ENCODE measurements at places on chromosomes 7 and 10. TPM values are rescaled to one million over a fixed set of nuclear protein-coding genes. Genes with fewer than 3 reads are reported as not detected.

Gene TEX47
- not detected for total RNA-seq

DNA sequence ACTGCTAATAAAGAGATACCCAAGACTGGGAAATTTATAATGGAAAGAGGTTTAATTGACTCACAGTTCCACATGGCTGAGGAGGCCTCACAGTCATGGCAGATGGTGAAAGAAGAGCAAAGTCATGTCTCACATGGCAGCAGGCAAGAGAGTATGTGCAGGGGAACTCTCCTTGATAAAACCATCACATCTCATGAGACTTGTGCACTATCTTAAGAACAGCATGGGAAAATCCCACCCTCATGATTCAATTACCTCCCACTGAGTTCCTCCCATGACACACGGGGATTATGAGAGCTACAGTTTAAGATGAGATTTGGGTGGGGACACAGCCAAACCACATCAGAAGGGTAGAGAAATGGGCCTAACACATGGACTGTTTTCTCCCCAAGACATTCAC, 156.3 kb downstream of the CCDC71L start:
- H3K27ac ChIP-seq: no peak overlapping the region
- DNase-seq: peak; percentile 19
- H3K27me3 ChIP-seq: no peaks in the 10 kb centered on the region
- no peaks in the 10 kb centered on the region for H3K4me1 ChIP-seq
- H3K4me3 ChIP-seq: no peak overlapping the region
- no peaks in the 10 kb centered on the region for H3K36me3 ChIP-seq

DNA sequence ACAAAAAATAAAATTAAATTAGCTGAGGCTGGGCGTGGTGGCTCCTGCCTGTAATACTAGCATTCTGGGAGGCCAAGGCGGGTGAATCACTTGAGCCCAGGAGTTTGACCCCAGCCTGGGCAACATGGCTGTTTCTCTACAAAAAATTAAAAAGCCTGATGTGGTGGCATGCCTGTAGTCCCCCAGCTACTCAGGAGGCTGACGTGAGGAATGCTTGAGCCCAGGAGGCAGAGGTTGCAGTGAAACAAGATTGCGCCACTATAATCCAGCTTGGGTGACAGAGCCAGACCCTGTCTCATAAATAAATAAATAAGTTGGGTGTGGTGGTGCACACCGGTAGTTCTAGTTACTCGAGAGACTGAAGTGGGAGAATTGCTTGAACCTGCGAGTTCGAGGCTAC, 65.1 kb downstream of the GNA12 start:
- H3K4me3 ChIP-seq: no peak overlapping the region
- no peaks in the 10 kb centered on the region for H3K27me3 ChIP-seq
- no peaks in the 10 kb centered on the region for H3K36me3 ChIP-seq
- peaks cover 4% of the 10 kb centered on the region for H3K4me1 ChIP-seq
- peak overlapping the region; percentile 49 for H3K27ac ChIP-seq

GRCh38 chr10:94963901-94964300, 25.4 kb downstream of the CYP2C9 start:
- H3K36me3 ChIP-seq: no peaks in the 10 kb centered on the region
- H3K27ac ChIP-seq: no peak overlapping the region
- no peaks in the 10 kb centered on the region for H3K4me1 ChIP-seq
- H3K27me3 ChIP-seq: no peaks in the 10 kb centered on the region

GRCh38 chr10:29440981-29441380, 152.1 kb downstream of the LYZL1 start:
- H3K27me3 ChIP-seq: no peaks in the 10 kb centered on the region
- no peak for DNase-seq
- H3K36me3 ChIP-seq: peaks cover 8% of the 10 kb centered on the region
- H3K27ac ChIP-seq: no peak overlapping the region
- peaks cover 14% of the 10 kb centered on the region for H3K4me1 ChIP-seq
- H3K4me3 ChIP-seq: no peak overlapping the region

Gene NKX2-3
- total RNA-seq: not detected

DNA sequence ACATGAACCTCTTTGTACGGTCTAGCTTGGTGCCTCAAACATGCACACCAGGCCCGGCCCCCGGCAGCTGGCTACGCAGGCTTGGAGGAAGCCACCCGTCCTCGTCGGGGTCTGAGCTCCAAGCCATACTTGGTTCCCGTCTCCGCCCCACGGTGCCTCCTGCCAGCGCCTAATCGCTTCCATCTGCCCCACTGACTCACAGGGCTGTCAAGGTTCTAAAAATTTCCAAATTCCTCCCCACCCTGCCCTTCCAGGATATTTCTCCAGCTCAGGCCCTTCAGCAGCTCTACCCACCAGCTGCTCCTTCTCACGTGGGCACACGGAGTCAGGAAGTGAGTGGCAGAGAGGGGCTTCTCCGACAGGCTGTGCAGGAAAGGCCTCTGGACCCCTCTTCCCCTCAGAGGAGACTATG, 38.8 kb downstream of the TMEM270 start:
- no peaks in the 10 kb centered on the region for H3K27me3 ChIP-seq
- H3K36me3 ChIP-seq: no peaks in the 10 kb centered on the region
- no peak overlapping the region for H3K4me3 ChIP-seq
- H3K27ac ChIP-seq: no peak overlapping the region
- no peaks in the 10 kb centered on the region for H3K4me1 ChIP-seq

- H3K36me3 ChIP-seq: peaks cover 26% of the 10 kb centered on the region
- H3K27me3 ChIP-seq: no peaks in the 10 kb centered on the region
- no peak for DNase-seq
- no peak overlapping the region for H3K4me3 ChIP-seq
Measured at GRCh38 chr10:131934769-131935168, 34.0 kb downstream of the PPP2R2D start.

Gene LRIT1
- total RNA-seq: not detected

Gene PHYHIPL
- 0.33 TPM for total RNA-seq

- no peak overlapping the region for H3K4me3 ChIP-seq
- no peak for DNase-seq
- no peak overlapping the region for H3K27ac ChIP-seq
- H3K27me3 ChIP-seq: no peaks in the 10 kb centered on the region
- H3K36me3 ChIP-seq: no peaks in the 10 kb centered on the region
Measured at GRCh38 chr7:71349682-71350481, 217.9 kb downstream of the GALNT17 start.

DNA sequence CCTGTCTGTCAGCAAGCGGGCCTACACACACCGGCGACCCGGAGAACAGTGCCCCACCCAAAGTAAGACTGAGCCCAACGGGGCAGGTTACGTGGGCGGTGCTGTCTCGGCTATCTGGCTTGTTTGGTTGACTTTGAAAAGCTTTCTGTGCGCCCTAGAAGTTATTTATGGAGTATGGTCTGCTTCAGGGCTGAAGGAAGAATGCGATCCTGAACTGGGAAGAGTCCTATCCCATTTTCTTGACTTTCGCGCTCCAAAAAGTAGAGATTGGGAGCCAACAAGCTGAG, 1.5 kb downstream of the INA start:
- H3K4me1 ChIP-seq: peaks cover 20% of the 10 kb centered on the region
- H3K27me3 ChIP-seq: peaks cover 18% of the 10 kb centered on the region
- no peaks in the 10 kb centered on the region for H3K36me3 ChIP-seq
- no peak for DNase-seq
